T-helper 2 cell treated with Interferon-gamma antibody and Interleukin-4, amounts not matched to agents 5 μg/mL and 100 μg/mL, for 36 hours (primary cell): ENCODE measurements at places on chromosomes 3 and 15.

GRCh38 chr15:79513940-79514339 lies 81.8 kb downstream of the MINAR1 start:
- DNase-seq: no peak

- DNase-seq: no peak
Observed at GRCh38 chr3:119261055-119261454, 20.4 kb upstream of the B4GALT4 start.

- no peak for DNase-seq
Observed at GRCh38 chr3:8524249-8524648, 22.6 kb downstream of the LMCD1 start.

- no peak for DNase-seq
Observed at GRCh38 chr15:76285241-76285825, 25.9 kb downstream of the ETFA start.

DNA sequence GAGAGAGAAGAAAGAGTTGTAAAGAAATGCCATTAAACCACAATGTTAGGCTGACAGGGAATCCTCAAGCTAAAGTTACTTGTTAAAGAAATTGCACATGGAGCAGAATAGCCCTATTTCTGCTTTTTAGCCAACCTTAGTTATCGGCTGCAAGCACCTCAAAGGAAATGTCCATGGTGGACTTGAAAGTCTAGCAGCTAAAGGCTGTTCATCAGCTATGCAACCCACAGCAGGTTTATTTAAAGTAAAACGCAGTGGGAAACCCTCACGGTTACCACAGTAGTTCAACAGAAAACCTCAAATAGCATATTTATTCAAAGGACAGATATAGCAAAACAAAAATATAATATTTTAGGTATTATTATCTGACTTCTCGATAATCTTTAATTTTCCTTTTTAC lies 967.2 kb downstream of the IGSF11 start:
- no peak for DNase-seq

DNA sequence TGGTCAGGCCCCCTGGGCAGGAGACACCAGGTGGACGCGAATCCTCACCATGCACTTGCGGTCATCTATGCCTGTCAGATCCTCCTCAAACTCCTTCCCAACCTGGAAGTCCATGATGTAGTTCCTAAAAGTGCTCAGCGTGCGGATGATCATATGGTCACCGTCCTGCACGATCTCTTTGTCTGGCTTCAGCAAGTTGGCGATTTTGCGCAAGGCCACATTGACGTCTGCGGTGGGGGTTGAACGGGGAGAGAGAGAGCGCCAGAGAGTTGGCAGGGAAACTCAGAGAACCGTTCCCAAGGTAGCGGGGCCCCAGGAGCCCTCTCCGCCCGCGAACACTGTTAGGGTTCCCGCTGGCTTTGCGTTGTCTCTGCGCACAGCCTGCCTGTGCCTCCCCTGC lies 809 bp downstream of the RBP1 start:
- DNase-seq: no peak

DNA sequence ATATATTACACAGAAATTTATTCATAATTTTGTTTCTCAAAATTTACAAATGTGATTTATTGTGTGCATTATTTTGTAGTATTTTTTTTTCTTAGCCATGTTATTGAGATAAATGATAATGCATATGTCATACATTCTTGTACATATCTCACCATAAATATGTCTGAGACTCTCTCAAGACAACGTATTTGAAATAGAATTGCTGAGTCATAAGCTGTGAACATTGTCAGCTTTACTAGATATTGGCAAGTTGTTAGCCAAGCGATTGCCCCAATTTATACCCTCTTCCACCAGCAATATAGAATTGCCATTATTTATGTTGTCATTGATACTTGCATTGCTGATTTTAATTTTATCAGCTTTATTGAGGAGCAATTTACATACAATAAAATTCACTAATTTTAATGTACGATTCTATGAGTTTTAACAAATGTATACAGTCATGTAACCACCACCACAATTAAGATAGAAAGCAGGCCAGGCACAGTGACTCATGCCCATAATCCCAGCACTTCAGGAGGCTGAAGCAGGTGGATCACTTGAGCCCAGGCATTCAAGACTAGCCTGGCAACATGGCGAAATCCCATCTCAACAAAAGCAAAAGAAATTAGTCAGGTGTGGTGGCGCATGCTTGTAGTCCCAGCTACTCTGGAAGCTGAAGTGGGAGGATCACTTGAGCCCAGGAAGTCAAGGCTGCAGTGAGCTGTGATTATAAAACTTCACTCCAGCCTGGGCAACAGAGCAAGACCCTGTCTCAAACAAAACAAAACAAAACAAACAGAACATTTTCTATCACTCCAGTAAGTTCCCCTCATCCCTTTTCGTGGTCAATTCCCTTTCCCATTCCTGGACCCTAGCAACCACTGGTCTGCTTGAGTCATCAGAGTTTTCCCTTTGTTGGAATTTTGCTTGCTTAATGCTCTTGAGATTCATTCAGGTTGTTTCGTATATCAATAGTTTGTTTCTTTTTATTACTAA lies 373.1 kb downstream of the MFSD1 start:
- no peak for DNase-seq

DNA sequence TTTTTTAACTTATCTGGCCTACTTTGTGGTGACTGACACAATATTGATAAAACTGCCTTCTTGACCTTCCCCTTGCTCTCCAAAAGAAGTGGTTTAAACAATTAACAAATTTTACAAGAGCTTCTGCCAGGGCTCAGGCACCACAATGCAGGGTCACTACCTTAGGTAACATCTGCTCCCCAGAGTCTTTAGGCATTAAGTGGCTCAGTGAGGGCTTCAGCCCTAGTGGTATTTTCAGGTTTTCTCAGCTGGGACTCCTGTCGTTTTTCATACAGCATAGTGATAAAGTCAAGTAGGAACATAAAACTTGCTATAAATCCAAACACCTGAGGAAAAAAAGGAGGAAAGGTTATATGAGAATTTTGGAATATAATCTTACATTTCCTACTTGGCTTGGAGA lies 18.9 kb downstream of the CMTM6 start:
- no peak for DNase-seq

- DNase-seq: peak; percentile 54
Observed at GRCh38 chr15:85408270-85408746, 27.9 kb downstream of the AKAP13 start.

DNA sequence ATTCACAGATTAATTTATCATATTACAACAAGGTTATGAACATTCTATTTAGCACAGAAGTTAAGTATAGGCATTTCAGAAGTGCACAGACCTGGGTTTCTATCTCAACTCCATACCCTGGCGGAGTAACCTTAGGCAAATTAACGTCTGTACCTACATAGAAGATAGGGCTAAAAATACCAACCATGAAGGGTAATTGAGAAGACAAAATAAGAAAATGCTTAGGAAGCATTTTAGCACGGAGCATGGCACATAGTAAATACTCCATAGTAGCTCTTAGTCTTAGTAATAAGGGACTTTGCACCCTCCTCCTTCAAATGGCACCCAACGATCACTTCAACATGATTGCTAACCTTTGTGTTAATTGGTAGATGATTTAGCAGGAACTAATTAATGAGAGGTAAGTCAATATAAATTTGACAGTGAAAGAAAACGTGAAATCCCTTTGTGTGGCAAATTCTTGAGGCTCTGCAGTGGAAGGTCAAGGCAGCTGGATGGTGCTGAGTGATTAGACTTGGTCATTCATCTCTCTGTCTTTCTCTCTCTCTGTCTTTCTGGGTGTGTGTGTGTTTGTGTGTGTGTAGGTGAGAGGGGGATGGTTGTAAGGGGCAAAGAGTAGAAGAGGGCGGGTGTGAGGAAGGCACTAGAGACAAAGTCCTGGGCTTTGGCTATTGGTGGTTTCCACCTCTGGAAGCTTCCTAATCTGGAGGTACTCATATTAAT lies 131.1 kb upstream of the PHLDB2 start:
- DNase-seq: no peak

DNA sequence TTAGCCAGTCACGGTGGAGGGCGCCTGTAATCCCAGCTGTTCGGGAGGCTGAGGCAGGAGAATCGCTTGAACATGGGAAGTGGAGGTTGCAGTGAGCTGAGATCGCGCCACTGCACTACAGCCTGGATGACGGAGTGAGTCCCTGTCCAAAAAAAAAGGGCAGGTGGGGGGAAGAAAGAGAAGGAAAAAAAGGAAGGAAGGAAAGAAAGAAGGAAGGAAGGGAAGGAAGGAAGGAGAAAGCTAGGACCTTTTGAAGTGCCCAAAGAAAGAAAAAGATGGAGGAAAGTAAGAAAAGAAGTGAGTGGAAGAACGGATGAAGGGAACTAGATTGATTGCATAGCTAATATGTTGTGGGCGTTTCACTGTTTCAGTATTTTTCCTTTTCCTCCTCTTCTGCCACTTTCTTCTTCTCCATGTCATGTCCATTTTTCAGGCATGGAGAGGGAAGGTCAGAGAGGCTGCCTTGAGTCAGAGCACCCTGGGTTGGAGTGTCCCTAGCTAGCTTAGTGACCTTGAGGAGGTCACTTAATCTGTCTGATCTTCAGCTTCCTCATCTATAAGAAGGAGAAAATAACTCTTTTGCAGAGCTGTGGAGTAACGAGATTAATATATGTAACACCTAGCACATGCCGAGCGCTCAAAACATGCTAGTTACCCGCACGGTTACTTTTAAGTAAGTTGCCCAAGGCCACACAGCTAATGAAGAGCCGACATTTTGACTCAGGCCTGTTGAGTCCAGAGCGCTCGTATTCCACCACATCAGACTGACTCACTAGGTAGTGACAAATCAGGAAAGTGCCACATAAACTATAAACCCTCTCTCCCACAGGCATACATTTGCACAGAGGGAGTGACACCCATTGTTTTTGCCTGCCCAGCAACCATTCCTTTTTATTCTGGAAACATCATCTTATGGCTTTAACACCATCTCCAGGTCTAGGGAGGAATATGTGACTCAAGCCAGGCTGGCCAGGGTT lies 42.2 kb downstream of the BHLHE40 start:
- DNase-seq: peak; percentile 64

GRCh38 chr15:42233107-42233506 lies 25.0 kb upstream of the VPS39 start:
- DNase-seq: no peak

DNA sequence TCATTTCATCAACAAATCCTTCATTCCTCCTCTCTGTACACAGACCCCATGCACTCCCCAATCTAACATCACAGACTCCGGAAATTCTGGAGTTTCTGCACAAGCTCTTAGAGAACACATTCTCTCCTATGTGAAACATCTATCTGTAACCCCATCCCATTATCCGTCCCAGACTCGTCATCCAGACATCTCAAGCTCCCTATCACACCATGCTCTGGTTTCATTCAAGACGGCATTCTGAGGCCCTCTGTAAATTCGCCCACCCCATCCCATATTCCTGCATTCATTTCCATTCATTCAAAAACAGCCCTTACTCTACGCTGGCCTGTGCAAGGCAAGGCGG lies 575 bp downstream of the LEO1 start:
- DNase-seq: no peak

DNA sequence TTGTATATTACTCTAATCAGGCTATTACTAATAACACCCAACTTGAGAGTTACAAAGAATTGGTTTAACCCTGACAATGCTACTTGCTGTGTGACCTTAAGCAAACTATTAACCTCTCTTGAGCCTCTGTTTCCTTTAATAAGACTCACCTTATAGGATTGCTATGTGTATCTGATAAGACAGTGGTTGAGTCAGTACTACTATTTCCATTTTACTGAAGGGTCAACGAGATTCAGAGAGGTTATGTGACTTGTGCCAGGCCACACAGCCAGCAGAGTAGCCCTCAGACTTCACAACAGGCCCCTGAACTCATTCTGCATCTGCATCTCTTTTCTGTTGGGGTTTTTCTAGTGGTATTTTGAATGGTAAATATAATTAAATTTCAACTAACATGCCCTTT lies 420.1 kb downstream of the MAGI1 start:
- no peak for DNase-seq

GRCh38 chr3:8743021-8743601 lies 9.5 kb downstream of the CAV3 start:
- DNase-seq: no peak

GRCh38 chr3:40337136-40338108 lies 27.9 kb downstream of the EIF1B start:
- peak; percentile 33 for DNase-seq

- DNase-seq: no peak
Observed at GRCh38 chr15:51768018-51768417, 16.6 kb downstream of the TMOD2 start.

DNA sequence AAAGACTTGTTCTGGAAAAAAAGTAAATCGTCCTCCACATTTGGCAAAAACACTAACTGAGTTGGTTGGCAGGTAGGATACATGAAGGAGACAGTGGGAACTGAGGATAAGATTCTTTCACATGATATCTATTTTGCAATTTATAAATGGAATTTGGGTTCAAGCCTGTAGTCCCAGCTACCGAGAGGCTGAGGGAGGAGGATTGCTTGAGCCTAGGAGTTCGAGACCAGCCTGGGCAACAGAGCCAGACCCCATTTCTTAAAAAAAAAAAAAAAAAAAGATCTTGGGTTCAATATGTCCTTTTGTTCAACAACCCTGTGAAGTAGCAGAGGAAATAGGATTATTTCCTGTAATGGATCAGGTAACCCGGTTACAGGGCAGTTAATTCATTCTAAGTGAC lies 35.7 kb upstream of the CFAP161 start:
- no peak for DNase-seq

GRCh38 chr3:188643736-188644135 lies 489.8 kb downstream of the LPP start:
- no peak for DNase-seq

GRCh38 chr15:57321973-57322601 lies 54.2 kb upstream of the CGNL1 start:
- DNase-seq: no peak

DNA sequence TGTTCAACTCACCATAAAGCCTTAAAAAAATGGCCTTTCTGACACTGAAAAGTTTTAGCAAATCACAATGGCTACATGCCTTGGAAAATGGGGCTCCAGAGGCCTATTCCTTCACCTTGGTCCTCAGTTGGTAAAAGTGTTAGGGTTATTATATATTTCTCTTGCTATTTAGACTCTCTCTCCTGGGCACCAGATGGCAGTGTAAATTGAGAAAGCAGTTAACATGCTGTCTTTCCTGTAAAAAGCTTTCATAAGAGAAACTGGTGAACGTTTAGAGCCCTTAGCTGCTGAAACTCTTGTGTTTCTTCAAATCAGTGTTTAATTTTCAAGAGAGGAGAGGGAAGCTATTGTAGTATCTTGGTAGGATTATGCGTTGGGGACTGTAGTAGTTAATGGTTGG lies 89.9 kb downstream of the LRTM1 start:
- no peak for DNase-seq

DNA sequence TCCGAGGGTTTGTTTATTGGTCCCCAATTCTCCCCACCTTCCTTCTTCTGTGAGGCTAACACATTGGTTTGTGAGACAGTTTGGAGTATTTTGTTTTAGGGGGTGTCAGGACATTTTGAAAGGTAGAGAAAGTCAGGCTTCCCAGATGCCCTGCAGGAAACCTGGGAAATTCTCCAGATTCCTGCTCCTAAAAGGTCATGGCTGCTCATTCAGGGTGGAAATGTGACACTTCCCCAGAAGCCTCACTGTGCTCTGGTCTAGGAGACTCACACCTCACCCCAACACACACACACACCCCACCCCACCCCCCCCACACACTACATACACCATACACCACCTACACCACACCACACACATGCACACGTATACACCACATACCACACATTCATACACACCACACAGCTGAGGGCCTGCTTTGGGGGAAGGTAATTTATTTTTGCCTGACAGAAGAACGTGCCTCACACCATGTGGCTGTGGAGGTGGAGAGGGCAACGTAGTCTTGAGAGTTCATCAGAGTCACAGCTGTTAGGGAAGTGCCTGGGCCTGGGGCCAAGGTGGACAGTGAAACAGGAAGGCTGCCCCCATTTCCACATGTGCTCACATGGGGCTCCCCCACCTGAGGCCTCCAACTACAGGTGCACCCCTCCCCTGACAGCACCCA lies 40.4 kb upstream of the LIMD1 start:
- no peak for DNase-seq

- no peak for DNase-seq
Observed at GRCh38 chr3:187197335-187197649, at the start of gene RTP1. Gene RTP1 (plus strand): TSS chr3:187197486. CDS start chr3:187197516, 30 bp downstream.
